ENCODE measurements at places on chromosomes 2 and 18. TPM values are rescaled to one million over a fixed set of nuclear protein-coding genes. Genes with fewer than 3 reads are reported as not detected.

ZSCAN30 gene
- total RNA-seq = 26.9 TPM

CROCC2 gene
- 0.81 TPM for total RNA-seq

EFEMP1 gene
- 364 TPM for total RNA-seq

SCTR gene
- not detected for total RNA-seq
